ENCODE measurements at places on chromosomes 6 and 20. TPM values are rescaled to one million over a fixed set of nuclear protein-coding genes. Genes with fewer than 3 reads are reported as not detected.

DNA sequence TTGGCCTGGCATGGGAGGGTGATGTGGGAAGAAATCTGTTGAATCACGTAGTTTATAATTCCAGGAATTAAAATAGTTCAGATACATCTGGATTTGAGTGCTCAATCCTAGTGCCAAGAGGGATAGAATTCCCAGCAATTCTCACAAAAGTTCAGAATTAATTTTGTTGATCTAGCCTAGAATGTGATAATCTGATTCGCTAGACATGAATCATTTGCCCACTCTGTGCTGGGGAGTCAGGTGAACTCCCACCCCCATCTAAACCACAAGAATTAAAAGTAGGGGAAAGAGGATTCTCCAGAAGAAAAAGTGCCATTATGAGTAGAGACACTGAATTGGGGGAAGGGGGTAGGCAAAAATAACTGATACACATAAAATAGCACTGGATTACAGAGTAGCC is 85.0 kb downstream of the LIN28B start:
- H3K27me3 ChIP-seq, result no peaks in the 10 kb centered on the region
- H3K36me3 ChIP-seq, result no peaks in the 10 kb centered on the region
- H3K4me1 ChIP-seq, result no peaks in the 10 kb centered on the region
- no peak overlapping the region for H3K4me3 ChIP-seq

The RBM24 gene
- total RNA-seq, result 18.6 TPM

DNA sequence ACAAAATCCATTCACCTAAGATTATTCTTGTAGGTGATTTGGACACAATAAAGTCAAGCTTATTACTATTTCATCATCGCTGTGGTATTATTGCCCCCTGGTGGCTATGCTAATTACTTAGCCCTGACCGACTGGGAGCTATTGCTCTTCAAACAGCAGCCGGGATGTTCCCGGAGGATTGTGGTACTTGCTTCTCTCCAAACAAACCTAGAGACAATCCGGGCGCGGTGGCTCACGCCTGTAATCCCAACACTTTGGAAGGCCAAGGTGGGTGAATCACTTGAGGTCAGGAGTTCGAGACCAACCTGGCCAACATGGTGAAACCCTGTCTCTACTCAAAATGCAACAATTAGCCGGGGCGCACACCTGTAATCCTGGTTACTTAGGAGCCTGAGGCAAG is 15.4 kb upstream of the STMND1 start:
- no peak overlapping the region for H3K27ac ChIP-seq
- peaks cover 1% of the 10 kb centered on the region for H3K4me1 ChIP-seq
- H3K36me3 ChIP-seq, result no peaks in the 10 kb centered on the region
- peak; percentile 74 for DNase-seq
- no peak overlapping the region for H3K4me3 ChIP-seq
- H3K27me3 ChIP-seq, result no peaks in the 10 kb centered on the region

- no peak for DNase-seq
- H3K27ac ChIP-seq, result no peak overlapping the region
- no peaks in the 10 kb centered on the region for H3K27me3 ChIP-seq
- no peak overlapping the region for H3K4me3 ChIP-seq
- no peaks in the 10 kb centered on the region for H3K4me1 ChIP-seq
Observed at GRCh38 chr6:56400273-56400672, 152.9 kb upstream of the COL21A1 start.

- H3K27ac ChIP-seq, result no peak overlapping the region
- DNase-seq, result no peak
- no peaks in the 10 kb centered on the region for H3K4me1 ChIP-seq
- no peaks in the 10 kb centered on the region for H3K27me3 ChIP-seq
- no peaks in the 10 kb centered on the region for H3K36me3 ChIP-seq
- H3K4me3 ChIP-seq, result no peak overlapping the region
Observed at GRCh38 chr6:56486681-56487080, 156.0 kb downstream of the DST start.

DNA sequence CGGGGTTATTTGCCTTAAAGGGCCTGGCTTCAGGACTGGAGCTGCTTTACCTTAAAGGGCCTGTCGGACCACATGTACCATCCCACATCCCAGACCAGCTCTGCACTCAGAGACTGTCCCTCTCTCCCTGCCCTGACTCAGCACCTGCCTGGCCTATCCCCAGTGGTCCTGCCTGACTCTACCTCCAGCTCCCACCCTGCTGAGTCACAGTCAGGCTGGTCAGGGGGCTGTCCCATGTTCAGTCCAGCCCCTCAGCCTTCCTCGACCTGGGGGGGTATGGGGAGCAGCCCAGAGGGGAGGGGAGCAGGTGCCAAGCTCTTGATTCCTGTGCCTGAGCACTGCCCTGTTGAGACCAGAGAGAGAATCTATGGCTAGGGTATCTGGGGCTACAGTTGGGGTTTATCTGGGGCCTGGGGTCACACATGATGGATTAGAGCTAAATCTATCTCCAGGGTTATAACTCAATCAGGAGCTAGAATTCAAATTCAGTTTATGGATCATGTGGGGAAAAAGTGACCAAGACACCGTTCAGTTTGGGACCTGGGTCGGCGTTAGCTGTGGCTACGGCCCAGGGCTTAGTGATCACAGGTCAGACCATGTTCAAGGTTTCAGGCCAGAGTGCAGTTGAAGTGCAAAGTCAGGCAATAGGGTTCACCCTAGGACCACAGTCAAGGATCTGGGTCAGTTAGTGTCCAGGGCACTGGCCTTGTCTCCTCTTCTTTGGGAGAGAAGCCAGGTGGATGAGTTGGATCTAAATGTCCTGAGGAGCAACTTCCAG is 9.4 kb upstream of the TRIB3 start:
- no peaks in the 10 kb centered on the region for H3K27me3 ChIP-seq
- H3K4me1 ChIP-seq, result peaks cover 8% of the 10 kb centered on the region
- no peak overlapping the region for H3K27ac ChIP-seq
- DNase-seq, result no peak
- no peak overlapping the region for H3K4me3 ChIP-seq

DNA sequence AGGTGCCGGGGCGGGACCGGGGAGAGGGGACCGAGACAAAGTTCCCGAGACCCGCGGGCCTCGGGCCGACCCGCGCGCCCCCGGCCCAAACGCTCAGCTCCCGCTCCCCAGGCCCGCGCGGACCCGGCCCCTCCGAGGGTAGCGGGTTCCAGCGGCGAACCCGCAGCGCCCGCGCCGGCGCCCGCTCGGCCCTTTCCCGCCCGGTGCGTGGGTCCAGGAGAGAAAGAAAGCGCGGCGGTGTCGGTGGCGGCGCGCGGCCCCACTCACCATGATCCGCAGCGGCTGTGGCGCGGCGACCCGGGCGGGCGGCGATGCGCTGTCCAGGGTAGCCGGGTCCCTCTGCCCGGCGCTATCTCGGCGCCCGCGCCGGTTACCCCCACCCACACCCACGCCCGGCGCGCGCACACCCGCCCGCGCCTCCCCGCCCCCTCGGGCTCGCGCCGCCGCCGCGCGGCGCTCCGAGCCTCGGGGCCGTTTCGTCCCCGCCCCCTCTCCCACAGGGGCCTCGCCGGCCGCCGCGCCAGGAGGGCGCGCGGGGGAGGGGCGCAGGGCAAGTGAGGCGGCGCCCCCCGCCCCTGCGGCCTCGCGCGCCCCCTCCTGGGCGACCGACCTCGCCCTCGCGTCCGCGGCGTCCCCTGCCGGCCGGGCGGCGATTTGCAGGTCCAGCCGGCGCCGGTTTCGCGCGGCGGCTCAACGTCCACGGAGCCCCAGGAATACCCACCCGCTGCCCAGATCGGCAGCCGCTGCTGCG is at the start of gene ELOVL2:
ELOVL2 (minus strand) TSS at position 345 of the 751 bp plus-strand sequence; CDS start at position 270, 75 bp downstream.
- peak within 1 kb of the TSS; percentile 84 for H3K27ac ChIP-seq
- H3K36me3 ChIP-seq, result no peaks in the 10 kb centered on the region
- no peaks in the 10 kb centered on the region for H3K27me3 ChIP-seq
- H3K4me1 ChIP-seq, result peaks cover 3% of the 10 kb centered on the region

The PRRT1 gene
- 6.2 TPM for total RNA-seq

DNA sequence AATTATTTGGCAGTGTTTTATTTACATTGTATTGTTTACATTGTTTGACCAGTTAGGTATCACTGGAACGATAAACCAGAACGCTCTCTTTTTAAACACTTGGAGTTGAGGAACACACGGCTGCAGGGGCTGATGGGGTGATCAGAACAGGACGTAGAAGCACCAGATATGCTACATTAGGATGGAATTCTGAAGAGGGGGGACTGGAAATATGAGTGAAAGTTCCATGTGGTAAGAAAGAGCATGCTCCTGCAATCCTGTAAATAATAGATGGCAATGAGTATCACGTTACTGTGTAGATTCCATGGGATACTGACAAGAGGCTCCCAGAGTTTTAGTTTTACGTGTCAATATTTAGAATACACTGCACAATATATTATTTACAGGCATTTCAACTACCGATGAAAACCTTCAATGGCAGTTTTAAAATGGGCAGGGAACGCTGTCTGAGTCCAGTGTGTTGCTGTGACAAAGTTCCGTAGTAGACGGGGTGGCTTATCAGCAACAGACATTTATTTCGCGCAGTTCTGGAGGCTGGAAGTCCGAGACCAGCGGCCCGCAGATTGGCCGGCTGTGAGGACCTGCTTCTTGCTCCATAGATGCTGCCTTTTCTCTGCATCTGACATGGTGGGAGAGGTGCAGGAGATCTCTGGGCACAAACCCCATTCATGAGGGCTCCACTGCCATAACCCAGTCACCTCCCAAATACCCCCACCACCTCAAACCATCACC is 43.1 kb downstream of the SYNJ2 start:
- no peak for DNase-seq
- H3K36me3 ChIP-seq, result no peaks in the 10 kb centered on the region
- no peaks in the 10 kb centered on the region for H3K27me3 ChIP-seq
- H3K4me3 ChIP-seq, result no peak overlapping the region
- H3K27ac ChIP-seq, result no peak overlapping the region
- H3K4me1 ChIP-seq, result peaks cover 9% of the 10 kb centered on the region

The TMEM217 gene
- total RNA-seq, result 13.3 TPM
